ENCODE measurements at places on chromosomes 1 and 21.

DNA sequence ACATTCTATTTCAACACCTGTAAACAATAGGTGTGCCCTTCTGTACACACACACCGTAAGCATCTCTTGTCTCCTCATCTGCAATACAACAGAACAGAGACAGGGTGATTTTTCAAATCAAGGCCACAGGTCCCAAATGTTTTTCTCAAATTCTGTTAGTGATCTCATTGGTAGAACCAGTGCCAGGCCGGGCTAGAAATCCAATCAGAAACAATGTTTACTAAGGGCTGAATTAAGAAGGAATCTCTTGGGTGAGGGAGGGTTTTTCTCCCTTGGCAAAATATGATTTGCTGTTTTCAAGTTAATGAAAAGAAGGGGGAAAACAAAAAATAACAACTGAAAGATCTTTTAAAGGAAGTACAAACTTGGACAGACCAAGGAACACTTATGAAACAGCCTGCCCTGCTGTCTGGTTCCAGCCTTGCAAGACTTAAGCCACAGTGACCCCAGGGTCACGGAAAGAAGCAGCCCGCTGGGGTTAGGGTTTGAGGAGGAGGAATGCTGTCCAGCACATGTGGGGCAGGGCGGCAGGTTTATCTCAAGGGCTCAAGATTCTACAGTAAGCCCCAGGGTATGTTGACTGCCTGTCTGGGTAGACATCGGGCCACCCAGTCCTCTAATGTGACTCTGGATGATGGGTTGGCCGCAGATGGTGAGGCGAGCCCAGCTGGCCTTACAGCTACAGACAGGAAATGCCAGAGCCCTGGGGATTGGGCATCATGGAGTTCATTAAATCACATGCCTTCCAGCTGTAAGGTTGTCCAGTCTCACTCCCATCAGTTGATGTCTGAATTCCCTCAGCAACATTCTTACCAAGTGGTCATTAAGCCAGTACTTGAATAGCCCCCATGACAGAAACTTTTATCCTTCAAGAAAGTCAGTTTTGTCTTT is 73.3 kb upstream of the SLC44A3 start:
- no peak for DNase-seq

- no peak for DNase-seq
These were observed 1.1 kb downstream of the PRRX1 start for GRCh38 chr1:170664828-170665612.

DNA sequence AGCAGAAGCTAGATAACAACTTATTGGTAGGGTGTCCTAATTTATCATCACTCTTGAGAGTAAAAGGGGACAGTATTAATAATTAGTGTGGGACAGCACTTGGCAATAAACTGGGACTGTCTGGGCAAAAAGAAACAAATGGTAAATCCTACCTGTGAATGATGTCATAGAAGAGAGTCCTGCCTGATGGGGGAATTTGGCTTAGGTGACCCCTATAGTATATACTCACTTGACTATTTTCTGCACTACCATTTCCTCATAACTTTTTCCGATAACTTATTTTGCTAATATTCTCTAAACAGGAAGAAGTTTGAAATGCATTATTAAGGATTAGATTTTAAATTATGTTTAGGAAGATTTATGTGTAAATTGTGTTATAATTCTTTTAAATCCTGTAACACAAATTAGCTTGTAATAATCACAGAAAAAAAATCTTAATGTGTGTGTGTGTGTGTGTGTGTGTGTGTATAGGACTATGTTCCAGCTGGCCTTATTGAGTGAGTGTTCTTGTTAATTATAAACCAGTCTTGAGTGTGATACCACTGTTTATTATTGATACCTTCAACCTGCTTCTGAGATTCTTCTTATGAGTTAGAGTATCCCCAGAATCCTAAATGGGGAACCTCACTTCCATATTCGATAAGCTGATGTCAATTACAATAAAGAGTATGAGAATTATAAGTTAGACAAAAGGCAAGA is 144.2 kb upstream of the C1orf105 start:
- no peak for DNase-seq

DNA sequence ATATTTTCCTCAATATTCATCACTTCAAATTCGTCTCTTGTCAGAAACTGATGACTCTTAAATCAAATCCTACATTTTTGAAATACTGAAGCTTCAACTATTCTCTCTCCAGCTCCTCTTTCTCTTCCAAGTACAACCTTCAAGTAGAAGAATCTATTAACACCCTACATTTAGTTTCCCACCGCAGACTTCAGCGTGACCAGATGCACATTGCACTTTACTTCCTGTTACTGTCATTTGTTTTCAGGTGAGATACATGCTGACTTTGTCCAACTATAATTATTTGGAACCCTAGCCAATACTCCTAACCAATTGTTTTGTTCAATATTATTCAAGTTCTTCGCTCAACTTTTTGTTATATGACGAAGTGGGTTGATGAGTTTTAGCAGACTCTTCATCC is 116.0 kb downstream of the MRPL39 start:
- no peak for DNase-seq

- no peak for DNase-seq
These were observed 58.4 kb downstream of the DYRK1A start for GRCh38 chr21:37425001-37425400.

- no peak for DNase-seq
These were observed 6.6 kb downstream of the SORT1 start for GRCh38 chr1:109391157-109391556.

DNA sequence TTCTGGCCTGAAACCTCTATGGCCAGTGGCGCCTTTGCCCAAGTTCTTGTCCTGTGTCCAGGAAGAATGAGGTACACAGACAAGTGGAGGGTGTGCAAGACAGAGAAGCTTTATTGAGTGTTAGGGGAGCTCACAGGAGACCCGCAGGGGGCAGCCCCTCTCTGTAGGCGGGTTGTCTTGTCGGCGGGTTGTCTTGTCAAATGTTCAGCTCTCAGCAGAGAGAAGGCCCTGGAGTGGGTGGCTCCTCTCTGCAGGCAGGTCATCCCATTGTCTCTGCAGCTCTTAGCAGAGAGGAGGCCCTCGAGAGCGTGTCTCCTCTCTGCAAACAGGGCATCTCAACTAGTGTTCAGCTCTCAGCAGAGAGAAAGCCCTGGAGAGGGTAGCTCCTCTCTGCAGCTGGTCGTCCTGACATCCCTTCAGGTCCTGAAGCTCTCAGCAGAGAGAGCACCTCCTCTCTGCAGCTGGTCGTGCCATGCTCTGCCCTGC is 11.0 kb downstream of the COL6A2 start:
- no peak for DNase-seq

DNA sequence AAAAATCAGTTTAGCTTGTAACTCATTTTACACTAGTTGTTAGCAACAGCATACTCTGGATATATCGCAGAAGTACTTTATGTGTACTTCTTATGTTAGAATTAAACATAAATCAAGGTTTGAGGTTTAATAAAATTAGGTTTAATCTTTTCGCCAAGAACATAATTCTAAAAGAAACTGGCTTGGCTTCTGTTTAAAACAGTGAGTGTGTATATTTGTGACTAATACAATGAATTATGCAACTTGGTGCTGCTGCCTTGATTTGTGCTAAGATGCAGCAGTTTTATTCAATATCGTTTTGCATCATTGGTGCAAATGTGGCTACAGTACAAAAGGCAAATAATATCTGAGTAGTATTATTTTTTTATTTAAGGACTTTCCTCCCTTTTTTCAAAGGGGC is 44.8 kb downstream of the USP25 start:
- DNase-seq = no peak

- no peak for DNase-seq
These were observed 45.2 kb downstream of the EPRS1 start for GRCh38 chr1:220001095-220001501.

- DNase-seq = peak; percentile 89
These were observed 2.8 kb downstream of the HES3 start for GRCh38 chr1:6246497-6247467.

DNA sequence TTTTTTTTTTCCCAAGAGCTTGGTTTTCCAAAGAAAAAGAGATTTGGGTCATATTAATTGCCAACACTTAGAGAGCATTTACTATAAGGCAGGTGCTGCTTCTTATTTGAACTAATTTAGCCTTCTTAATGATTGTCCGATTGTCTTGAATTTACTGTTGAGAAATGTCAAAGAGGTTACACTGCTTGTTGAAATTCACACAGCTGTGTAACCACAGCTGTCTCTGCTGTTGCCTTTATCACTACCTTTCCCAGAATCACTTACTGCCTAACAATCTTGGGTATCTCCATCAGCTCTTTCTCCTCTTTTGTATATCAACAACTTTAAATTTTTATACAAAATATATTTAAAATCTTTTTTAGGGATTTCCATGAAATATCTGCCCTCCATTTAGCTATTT is 115.6 kb downstream of the UCHL5 start:
- no peak for DNase-seq

DNA sequence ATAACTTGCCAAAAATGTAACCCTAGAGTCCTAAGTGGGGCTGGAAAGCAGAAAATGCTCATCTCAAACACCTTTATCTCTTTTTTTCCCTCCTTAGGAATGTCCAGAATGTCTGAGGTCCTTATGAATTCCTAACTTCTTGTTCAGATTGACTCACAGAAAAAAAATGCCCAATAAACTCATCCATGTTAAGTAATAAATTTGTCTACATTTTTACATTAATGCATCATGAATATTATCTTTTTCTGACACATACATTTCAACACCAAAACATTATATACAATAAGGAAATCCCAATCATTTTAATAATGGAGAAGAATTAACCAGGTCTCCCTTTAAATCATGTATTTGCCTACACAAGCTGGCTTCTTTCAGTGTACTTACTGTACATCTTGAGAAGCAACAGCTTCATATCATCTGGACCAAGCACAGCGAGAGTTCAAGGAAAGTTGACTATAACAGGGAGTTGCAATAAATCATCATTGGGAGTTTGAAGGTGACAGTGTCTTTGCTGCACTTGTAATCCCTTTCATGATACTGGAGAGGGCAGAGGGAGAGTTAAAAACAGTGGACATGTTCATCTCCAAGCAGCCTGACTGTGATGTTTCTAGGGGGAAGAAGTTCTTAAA is 565.2 kb downstream of the LTN1 start:
- no peak for DNase-seq

DNA sequence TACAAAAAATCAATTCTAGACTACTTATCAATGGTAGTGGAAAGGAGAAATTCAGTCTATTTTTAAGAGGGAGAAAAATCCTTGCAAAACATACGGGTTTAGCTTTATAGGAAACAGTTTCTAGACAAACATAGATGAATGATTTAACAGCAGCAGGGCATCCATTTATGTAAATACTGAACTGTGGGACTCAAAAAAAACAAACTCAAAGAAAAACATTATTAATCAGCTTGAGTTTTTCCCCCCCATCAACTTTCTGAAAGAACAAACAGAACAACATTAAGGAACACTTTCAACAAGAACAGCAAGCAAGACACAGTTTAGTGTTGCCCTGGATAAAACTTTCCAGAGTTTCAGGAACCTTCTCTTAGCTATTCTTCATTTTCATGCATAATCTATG is 147.3 kb upstream of the KCNK2 start:
- DNase-seq = no peak

- DNase-seq = no peak
These were observed 126.4 kb downstream of the VPS13D start for GRCh38 chr1:12356004-12356890.

DNA sequence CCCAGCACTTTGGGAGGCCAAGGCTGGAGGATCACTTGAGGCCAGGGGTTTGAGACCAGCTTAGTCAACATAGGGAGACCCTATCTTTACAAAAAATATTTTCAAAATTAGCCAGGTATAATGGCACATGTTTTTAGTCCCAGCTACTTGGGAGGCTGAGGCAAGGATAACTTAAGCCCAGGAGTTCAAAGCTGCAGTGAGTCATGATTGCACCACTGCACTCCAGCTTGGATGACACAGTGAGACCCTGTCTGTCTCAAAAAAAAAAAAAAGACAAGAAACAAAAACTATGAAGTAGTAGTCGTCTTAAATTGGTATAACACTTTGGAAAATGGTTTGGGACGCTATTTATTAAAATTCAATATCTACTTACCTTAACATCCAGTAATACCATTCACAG is 7.7 kb downstream of the AIM2 start:
- DNase-seq = no peak

- no peak for DNase-seq
These were observed 164.6 kb downstream of the DNM3 start for GRCh38 chr1:172005856-172006255.

GRCh38 chr1:200668514-200669313 is 993 bp downstream of the DDX59 start:
- DNase-seq = no peak

DNA sequence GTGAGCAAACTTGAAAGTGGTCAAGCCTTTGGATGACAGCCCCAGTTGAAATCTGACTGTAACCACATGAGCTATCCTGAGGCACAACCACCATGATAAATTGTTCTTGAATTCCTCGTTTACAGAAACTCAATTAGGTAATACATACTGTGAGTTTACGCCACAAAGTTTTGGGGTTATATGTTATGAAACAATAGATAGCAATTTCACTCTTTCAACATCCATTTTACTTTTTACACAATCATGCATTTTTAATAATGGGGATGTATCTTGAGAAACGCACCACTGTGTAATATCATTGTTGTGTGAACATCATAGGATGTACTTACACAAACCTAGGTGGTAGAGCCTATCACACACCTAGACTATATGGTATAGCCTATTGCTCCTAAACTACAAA is 35.4 kb downstream of the OR2C3 start:
- no peak for DNase-seq
